ENCODE measurements at places on chromosomes 1 and 21.

- DNase-seq, result no peak
These were observed 243.2 kb upstream of the NR5A2 start for GRCh38 chr1:199784138-199784895.

DNA sequence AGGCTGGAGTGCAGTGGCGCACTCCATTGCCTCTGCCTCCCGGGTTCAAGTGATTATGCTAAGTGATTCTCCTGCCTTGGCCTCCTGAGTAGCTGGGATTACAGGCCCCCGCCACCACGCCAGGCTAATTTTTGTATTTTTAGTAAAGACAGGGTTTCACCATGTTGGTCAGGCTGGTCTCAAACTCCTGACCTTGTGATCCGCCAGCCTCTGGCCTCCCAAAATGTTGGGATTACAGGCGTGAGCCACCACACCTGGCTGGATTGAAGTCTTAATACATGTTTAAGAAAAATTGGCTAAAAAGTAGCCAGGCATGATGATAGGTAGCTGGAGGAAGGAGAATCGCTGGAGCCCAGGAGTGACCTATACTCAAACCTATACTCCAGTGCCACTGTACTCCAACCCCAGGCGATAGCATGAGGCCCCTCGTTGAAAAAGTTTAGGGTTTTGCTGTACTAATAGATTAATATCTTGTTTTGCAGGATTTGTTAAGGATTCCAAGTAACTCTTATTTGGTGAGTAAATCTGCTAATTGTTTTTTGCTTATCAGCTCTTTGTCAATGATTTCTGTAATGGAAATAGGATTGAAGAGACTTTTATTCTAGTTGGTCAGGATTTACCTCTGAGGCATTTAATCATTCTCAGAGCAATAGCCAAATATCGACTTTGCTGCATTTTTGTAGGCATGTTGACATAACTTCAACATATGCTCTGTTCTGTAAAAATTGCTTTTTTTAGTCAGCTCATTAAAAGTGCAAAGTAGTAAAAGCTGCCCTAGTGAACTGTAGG is 2.0 kb downstream of the RCC1 start:
- DNase-seq, result no peak

DNA sequence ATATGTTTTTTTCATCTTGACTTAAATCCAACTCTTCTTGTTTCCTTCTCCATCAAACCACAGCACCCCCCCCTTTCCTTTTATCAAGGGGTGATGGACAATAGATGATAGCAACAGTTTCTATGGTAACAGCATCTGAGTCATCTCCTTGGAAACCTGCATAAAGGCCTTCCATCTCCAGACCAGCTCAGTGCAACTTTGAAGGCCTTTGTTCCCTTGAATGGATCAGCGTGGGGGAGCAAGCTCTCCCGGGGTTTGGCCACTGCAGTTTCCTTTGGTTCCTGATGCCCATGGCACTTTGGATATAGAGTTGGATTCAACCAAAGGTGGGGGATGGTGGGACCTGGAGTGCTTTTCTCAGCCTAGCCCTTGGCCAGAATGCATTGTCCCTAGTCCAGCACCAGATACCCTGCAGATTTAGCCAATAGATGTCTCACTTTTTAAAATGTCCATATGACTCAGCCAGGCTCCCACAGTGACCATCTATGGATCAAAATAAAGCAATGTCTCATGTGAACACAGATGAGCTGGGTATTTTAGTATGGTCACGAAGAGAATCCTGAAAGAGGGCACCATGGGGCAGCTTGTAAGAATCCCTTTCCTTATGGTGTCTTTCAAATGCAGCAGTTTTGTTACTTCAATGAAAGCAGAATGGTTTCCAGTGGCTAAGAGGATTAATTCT is 127.7 kb downstream of the SPATA46 start:
- no peak for DNase-seq

GRCh38 chr1:234206651-234207284 is 166.5 kb upstream of the COA6 start:
- no peak for DNase-seq

- no peak for DNase-seq
These were observed 25.2 kb downstream of the CLDN14 start for GRCh38 chr21:36454706-36455105.

GRCh38 chr1:2826316-2826715 is 24.8 kb upstream of the TTC34 start:
- no peak for DNase-seq

- DNase-seq, result no peak
These were observed 109.7 kb downstream of the CENPF start for GRCh38 chr1:214712737-214713136.
